RWPE1 (cell line): ENCODE measurements at places on chromosomes 12 and 14.
A peak's percentile ranks its signal among the peaks of the same experiment; 100 is the strongest.

- peak; percentile 58 for DNase-seq
Measured at GRCh38 chr12:70243510-70244371, 508 bp downstream of the CNOT2 start.

GRCh38 chr12:109775172-109775881, 57.9 kb downstream of the TRPV4 start:
- peak; percentile 78 for DNase-seq

- peak; percentile 62 for DNase-seq
Measured at GRCh38 chr12:32400114-32400672, 835 bp downstream of the FGD4 start.

- DNase-seq, result no peak
Measured at GRCh38 chr12:58681730-58682129, 238.6 kb downstream of the LRIG3 start.

DNA sequence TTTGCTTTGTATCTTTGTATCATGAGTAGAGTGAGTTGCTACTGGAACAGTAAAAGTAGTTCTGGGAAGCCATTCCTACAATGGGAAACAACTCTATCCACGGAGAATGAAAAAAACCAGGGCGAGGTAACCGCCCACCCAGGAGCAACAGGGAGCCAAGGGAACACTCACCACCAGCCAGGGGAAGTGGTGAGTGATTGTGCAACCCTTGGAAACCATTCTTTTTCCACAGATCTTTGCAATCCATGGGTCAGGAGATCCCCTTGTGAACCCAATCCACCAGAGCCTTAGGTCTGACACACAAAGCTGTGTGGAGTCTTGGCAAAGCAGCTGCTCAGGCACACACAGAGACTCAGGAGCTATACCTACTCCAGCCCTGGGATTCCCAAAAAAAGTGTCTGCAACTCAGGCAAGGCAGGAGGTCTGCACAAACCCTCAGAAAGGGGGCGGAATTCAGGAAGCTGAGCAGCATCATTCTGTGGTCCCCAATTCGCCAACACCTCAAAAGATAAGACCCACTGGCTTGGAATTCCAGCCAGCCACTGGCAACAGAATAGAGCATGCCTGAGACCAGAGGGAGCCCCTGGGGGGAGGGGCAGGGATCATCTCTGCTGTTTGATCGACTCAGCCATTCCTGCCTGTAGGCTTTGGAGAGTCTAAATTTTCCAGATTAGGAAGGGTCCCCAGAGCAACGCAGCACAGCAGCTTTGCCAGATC, 52.1 kb upstream of the PPFIA2 start:
- no peak for DNase-seq

GRCh38 chr14:93997916-93998870, 1.1 kb downstream of the CCDC197 start:
- DNase-seq, result no peak

- DNase-seq, result no peak
Measured at GRCh38 chr14:101247842-101248725, 313.2 kb upstream of the DIO3 start.

GRCh38 chr14:68477110-68477455, 315.8 kb downstream of the ZFP36L1 start:
- DNase-seq, result no peak

DNA sequence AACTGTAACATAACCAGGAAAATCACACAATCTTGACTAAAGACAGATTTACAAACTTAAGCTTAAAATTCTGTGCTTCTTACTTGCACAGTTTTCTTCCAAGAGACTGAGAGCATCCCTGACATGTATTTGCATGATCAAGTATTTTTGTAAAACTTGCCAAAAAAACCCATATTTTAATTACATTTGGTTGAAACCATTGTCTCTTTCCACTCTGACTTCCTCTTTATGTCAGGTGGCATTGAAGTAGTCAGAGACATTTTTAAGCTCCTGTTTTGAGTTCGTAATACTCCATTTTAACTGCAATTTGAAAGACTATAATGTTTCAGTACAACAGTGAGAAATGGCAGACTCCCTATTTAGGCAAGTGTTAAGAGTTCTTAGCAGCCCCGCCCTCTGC, 103.6 kb downstream of the ATXN7L3B start:
- DNase-seq, result no peak

- no peak for DNase-seq
Measured at GRCh38 chr14:75260025-75260763, 18.4 kb upstream of the FOS start.

DNA sequence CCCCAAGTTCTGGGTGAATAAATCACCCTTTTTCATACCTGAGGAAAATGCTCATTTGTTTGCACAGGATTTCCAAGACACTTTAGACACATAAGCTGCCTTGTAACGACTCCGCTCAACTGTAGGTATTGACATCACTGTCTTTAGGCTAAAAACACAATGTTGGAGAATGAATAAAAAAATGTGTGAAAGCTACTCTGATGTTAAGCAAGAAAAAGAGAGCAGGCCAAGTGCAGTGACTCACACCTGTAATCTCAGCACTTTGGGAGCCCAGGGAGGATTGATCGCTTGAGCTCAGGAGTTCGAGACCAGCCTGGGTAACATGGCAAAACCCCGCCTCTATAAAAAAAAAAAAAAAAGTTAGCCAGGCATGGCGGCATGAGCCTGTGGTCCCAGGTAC, 11.1 kb upstream of the CIPC start:
- DNase-seq, result no peak

DNA sequence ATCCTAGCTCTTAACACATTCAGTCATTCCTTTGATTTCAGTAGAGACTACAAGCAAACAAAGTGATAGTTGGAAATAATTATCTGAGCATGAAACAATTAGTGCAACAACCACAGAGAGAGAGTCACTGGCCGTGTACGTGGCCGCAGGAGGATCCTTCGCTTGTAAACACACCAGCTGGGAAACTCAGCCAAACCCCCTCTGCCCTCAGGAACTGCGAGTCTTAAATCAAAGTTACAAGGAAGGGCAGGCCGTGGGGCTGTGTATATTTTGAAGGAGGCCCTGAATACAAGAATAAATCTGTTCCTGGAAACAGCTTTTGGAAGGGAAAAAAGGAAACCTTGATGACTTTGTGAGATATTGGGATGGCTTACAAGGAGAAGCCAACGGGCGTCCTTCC, 164.5 kb downstream of the ANO2 start:
- DNase-seq, result no peak

DNA sequence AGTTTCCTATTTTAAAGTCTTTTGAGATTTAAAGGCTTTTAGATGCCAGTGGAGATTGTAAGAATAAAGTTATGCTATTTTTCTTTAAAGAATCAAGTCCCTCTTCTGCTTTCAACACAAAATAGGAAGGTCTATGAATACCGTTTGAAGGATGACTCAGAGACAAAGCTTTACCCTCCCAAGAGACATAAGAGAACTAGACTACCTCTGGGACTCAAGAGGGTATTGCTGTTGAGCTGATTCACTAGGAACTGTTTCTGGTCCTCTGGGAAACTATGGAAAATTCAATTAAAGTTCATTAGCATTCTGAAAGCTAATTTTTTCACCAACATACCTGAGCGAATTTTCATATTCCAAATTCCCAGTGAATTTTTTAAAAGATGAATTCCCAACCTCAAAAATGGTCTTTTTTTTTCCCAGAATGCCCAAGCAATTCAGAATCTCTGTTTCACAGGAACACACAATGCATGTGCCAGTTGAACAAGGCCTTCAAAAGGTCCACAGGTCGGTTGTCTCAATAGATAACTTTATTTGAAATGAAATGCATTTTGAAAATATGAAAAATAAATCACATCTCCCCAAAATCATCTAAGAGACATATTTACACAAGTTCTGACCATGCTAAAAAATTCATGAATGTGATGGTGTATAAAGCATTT, 6.5 kb downstream of the PHLDA1 start:
- peak; percentile 46 for DNase-seq

- no peak for DNase-seq
Measured at GRCh38 chr14:34700622-34701130, 13.7 kb downstream of the CFL2 start.

GRCh38 chr12:90652280-90652679, 302.7 kb downstream of the CCER1 start:
- no peak for DNase-seq

- no peak for DNase-seq
Measured at GRCh38 chr14:54782751-54783659, 119.6 kb downstream of the GCH1 start.

DNA sequence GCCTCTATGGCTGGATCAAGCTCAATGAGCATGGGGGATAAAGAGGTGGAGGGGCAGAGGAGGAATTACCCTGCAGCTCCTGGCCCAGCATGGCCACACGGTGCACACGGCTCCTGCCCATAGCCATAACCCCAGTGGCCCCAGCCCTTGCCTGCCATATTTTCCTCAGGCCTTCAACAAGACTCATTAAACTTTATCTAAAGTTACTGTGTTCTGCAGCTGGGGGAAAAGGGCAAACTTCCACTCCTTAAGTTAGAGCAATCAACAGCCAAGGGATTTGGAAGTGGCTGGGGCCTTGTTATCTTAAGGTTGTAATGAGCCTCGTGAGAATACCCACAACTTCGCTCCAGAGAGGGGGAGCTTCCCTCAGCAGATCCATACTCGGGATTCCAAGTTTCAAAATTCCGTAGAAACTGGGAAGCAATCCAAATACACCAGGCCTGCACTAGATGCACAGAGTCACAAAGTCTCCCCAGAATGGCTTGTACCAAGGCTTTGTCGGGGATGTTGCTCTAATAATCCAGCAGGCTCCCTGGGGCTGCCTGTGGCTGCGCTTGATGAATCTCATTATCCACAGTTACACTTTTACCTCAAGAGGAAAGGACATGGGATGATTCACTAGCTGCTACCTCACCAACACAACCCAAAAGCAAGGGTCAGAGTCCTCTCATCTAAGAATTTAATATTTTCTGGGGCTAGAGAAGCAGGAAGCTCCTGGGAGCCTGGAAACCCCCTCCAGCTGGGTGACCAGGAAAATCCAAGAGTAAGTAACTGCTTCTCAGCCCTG, 13.0 kb upstream of the OR6J1 start:
- no peak for DNase-seq

DNA sequence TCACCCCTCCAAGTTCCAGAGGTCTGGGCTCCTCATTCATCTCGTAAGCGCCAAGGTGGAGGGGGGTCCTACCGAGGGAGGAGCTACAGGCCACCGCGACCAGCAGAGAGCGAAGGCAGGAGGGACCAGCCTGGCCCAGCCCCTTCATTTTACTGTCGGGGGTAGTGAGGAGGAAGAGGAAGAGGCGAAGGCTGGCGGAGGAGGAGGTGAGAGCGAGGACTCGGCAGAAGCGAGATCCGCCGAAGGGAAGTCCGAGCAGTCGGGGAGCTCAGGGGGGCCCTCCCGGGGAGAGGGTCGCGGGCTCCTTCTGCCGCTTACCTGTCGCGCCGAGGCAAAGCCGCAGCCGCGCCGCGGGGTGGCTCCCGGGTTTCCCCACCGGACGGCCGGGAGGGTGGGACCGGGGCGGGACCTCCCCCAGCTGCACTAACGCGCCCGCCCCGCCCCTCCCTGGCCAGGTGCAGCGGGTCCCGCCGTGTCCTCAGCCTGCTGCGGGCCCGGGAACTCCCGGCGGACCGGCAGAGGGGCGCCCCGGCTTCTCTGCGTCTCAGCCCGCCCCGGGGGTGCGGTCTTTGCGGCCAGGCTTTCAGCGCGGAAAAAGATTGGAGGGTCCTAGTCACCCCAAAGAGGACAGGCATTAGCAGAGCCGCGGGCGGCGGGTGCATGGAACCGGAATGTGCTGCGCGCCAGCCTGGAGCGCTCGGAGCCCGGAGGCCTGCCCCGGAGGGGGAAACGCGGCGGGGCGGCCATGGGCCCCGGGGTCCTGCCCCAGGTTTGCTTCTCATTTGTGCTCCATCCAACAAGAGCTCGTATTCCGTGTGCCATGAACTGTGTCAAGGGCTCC, at the start of gene GALNT6:
Gene GALNT6 (minus strand): TSS at position 124 of the 841 bp plus-strand sequence. CDS start 11,625 bp downstream, outside the sequence.
- peak; percentile 64 for DNase-seq

GRCh38 chr12:132649226-132649945, 30.8 kb downstream of the P2RX2 start:
- no peak for DNase-seq

GRCh38 chr12:91773749-91774429, 371.8 kb downstream of the BTG1 start:
- no peak for DNase-seq

GRCh38 chr12:88945051-88945732, 364.9 kb upstream of the KITLG start:
- DNase-seq, result no peak

GRCh38 chr12:73181244-73181643, 909.1 kb downstream of the TRHDE start:
- DNase-seq, result no peak

GRCh38 chr12:32891526-32891925, 5.1 kb downstream of the PKP2 start:
- no peak for DNase-seq

- no peak for DNase-seq
Measured at GRCh38 chr12:97848051-97848450, 385.4 kb downstream of the RMST start.

- DNase-seq, result no peak
Measured at GRCh38 chr12:128848371-128848770, 4.9 kb upstream of the GLT1D1 start.

DNA sequence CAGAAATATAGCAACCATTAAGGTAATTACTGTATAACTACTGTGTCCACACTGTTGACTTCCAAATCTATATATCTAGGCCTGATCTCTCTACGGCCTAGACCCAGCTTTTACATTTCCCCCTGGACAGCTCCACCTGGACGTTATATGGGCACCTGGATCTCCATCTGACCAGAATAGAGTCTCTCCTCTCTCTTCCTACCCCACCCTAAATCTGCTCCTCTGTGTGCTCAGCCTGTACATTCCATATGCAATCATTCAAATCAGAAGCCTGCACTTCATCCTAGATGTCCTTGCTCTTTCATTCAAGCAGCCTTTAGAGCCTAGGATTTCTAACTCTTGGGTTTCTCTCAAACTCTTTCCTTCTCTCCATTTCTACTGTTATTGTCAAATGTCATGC, 255.0 kb downstream of the PAX9 start:
- DNase-seq, result no peak

GRCh38 chr12:108117163-108117849, 11.8 kb upstream of the WSCD2 start:
- DNase-seq, result peak; percentile 12

- DNase-seq, result no peak
Measured at GRCh38 chr14:88933191-88933590, 108.7 kb downstream of the TTC8 start.

- DNase-seq, result peak; percentile 36
Measured at GRCh38 chr14:96363751-96364336, 518 bp downstream of the GSKIP start.

- no peak for DNase-seq
Measured at GRCh38 chr12:114302117-114302516, 103.8 kb downstream of the TBX5 start.
